ENCODE measurements at places on chromosomes 7 and 10. TPM values are rescaled to one million over a fixed set of nuclear protein-coding genes. Genes with fewer than 3 reads are reported as not detected.

Gene SFXN4
- 9.4 TPM for total RNA-seq

Gene HOGA1
- total RNA-seq = 0.85 TPM

DNA sequence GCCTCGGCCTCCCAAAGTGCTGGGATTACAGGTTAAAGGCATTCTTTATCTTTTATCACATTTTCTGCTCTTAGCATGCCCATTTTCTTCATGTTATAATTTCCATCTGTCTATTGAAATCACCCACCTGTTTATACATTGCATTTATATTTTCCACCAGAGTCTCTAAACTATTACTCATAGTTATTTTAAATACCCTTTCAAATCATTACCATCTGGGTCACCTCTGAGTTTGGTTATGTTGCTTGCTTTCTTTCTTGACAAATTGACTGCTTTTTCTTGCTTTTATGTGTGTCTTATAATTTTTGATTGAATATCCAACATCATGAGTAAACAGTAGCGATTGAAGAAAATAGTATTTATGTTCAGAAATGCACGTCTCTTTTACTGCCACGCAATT is 71.4 kb downstream of the TMEM270 start:
- no peak for DNase-seq

Gene PRF1
- total RNA-seq = not detected

GRCh38 chr7:135192914-135193536 is 18.3 kb downstream of the WDR91 start:
- no peak for DNase-seq
